Neural progenitor cell (in vitro differentiated cells): ENCODE measurements at places on chromosomes 4 and X. TPM values are rescaled to one million over a fixed set of nuclear protein-coding genes. Genes with fewer than 3 reads are reported as not detected.

GRCh38 chr4:150173982-150174398, 95.7 kb downstream of the DCLK2 start:
- no peak for DNase-seq

- peak; percentile 73 for DNase-seq
These were observed 62.4 kb upstream of the PDLIM3 start for GRCh38 chr4:185597532-185598188.

GRCh38 chr4:77917075-77917474, 54.4 kb downstream of the MRPL1 start:
- no peak for DNase-seq

DNA sequence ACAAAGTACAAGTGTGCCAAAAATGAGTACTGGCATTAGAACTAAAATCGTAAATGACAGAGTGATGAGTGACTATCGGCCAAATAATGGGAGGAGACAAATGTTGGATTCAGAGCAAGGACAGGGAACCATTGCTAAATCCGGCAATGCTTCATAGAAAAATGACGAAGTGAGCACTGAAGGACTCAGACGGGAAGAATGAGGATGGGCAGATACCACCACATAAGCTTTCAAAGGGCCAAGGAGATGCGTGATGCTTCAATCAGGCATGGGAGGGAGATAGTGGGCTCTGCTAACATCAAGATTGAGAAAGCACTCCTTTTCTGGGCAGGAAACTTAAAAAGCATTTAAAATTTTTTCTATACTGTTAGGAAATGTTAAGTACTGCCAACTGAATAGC, 21.6 kb downstream of the RBBP7 start:
- no peak for DNase-seq

DNA sequence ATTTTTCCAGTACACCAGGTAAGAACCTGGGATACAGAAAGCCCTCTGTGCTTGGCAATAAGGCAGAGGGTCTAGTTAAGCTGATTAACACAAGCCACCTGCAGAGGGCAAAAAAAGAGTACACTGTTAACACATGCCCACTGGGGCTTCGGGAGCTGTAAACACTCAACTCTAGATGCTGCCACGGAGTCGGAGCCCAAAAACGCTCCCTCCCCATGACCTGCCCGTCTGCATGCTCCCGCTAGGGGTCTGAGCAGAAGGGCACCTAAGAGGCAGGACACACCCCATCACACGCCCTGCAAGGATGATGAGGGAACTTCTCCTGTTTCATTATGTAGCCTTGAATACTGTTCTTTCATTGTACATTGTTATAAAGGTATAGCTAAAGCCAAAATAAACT, 715.6 kb upstream of the AADAT start:
- DNase-seq, result peak; percentile 39

DNA sequence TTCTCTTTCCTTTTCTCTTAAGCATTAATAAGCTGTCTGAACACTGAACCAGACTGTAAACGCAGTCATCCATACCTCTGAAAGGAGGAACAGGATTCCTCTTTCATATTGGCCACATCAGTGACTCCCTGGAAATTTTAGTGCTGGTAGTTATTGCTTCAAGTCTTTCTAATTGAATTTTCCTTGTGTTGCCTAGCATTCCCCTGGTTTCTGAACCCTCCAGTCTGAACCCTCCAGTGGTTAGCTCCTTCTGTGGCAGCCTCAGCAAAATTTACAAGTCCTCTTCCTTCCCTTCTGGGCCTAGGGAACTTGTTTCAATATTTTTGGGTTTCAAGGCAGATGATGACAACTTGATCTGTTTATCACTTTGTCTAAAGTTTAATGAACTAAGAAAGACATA, 7.9 kb downstream of the SPARCL1 start:
- no peak for DNase-seq

The AKAP14 gene
- not detected in 2 replicates for total RNA-seq

The CTAG1A gene
- not detected in 2 replicates for total RNA-seq

The KLHL4 gene
- total RNA-seq, result 0.17 and 0.22 TPM in 2 replicates

The XAGE5 gene
- total RNA-seq, result not detected in 2 replicates

The CACNA1F gene
- total RNA-seq, result 1.1 and 4.9 TPM in 2 replicates

The FDCSP gene
- total RNA-seq, result not detected in 2 replicates

The ACTRT1 gene
- total RNA-seq, result not detected in 2 replicates

The APLN gene
- 0.22 and 0.46 TPM in 2 replicates for total RNA-seq
